ENCODE measurements at places on chromosomes 16 and 17.

GRCh38 chr16:89132194-89133005 is 38.7 kb downstream of the ACSF3 start:
- no peak for DNase-seq

GRCh38 chr17:53807286-53807685 is 15.4 kb upstream of the KIF2B start:
- no peak for DNase-seq

DNA sequence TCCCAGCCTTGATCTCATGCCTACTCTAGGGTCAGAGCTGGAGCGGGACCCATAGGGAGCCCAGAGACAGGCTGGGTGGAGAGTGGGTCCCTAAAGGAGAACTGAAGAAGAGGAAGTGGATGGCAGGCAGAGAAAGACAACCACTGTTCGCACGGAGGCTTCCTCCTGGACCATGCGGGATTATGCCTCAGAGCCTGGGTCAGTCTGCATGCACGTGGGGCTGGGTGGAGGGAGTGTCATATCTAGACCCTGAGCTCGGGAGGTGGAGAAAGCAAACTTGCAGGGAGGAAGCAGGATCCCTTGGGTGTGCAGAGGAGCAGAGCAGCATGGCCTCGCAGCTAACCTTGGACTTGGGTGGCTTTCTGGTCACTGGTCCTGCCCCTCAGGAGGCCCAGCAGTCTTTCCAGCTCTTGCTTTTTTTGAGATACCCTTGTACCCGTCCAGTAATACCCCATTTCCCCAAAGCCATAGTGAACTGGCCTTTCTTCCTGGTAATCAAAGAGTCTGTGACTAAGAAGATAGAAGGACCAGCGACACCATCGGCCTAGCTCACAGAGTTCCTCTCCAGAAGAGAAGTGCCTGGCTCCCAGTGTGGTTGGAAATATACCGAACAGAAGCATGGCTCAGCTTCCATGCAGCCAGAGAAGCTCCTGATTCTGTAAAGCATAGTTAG is 344.2 kb downstream of the CPPED1 start:
- DNase-seq = no peak

DNA sequence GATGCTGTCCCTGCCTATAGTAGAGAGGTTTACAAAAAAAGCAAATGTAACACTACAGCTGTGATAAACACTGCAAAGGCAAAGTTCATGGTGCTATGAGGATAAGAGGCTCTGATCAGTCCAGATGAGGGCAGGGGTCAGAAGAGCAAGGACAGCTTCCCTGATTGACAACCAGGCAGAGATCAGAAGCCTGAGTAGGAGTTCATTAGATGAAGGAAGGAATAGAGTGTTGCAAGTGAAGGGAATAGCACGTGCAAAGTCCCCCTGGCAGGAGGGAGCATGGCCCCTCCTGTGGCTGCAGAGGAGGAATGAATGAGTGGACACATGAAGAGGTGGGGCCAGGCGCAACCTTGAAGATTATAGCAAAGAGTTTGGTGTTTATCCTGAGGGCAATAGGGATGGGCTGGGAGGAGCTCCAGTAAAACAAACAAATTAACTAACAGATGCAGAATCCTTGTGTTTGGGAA is 208.4 kb upstream of the IRX5 start:
- no peak for DNase-seq

DNA sequence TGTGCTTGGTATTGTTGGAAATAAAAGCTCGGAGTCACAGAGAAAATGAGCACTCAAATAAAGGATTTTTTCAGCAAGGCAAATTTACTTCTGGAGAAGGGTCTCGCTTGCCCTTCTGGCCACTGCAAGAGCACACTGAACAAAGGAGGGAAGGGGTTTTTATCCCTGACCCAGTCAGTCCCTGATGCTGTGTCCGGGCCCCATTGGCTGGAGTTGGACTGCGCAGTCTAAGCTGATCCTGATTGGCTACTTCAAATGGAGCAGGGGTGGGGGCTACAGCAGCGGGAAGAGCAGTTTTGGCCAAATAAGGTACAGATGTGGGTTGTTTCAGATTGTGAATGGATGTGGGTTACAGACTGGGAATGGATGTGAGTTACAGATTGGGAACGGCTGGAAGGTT is 4.3 kb upstream of the NLRP1 start:
- DNase-seq = no peak

DNA sequence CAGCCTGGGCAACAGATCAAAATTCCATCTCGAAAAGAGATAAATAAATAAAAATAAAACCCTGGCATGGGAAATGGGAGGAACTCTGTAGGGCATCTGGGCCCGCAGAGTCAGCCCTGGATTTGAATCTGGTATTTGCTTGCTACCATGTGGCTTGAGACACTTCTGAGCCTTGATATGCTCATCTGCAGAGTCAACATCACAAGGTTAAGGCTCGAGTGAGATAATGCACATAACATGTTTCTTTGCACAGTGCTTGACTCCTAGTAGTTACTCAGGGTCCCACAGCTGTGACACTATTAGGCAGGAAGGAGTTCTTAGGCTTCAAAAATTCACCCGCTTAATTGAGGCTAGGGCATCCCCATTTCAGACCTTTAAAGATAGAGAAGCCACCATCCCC is 21.3 kb downstream of the CDK5RAP3 start:
- no peak for DNase-seq
